ENCODE measurements at places on chromosomes 2 and 18.

DNA sequence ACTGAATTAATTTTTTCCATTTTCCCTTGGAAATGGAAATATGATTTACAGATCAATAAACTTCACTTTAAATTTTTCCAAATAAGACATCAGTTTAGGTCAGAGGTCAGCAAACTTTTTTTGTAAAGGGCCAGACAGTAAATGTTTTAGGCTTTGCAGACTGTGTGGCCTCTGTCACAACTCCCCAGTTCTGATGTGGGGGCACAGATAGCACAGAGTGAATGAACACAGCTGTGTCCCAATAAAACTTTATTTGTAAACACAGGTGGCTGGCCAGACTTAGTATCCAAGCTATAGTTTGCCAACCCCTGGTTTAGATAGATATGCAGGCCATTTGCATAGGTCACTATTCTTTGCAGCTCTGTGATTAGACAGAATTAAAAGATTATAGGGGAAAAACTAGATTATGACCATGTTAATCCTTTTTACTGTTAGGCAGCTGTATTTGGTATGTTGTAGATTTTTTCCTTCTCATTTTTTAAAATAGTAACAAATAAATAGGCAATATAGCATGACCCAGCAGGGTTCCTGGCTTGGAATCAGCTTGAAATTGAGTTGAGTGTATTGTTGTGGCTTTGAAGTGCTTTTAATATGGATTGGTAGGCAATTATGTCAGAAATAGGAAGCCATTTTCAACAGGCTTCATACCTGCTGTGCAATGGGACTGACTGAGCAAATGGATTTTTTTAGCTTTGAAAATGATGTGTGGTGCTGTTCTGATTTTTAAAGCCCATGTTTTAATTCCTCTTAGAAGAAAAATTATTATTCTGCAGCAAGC is 59.7 kb downstream of the WDSUB1 start:
- no peak for DNase-seq

DNA sequence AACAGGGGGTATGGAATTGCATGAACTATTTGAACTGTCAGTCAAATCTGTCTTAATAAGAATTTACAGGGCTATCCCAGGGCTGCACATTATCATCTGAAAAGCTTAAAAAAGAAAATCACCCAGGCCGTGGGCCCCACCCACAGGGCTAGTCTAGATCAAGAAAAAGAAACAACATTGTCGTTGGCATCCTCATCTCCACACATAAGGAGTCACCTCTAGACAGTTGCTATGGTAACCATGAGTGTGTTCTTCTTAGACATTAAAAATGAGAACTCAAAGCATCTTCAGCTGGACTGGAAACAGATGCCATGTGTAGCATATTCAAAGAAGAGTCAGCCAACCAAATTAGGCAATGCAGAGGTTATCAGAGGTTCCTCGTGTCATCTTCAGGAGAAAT is 72.3 kb upstream of the CPO start:
- DNase-seq, result no peak

DNA sequence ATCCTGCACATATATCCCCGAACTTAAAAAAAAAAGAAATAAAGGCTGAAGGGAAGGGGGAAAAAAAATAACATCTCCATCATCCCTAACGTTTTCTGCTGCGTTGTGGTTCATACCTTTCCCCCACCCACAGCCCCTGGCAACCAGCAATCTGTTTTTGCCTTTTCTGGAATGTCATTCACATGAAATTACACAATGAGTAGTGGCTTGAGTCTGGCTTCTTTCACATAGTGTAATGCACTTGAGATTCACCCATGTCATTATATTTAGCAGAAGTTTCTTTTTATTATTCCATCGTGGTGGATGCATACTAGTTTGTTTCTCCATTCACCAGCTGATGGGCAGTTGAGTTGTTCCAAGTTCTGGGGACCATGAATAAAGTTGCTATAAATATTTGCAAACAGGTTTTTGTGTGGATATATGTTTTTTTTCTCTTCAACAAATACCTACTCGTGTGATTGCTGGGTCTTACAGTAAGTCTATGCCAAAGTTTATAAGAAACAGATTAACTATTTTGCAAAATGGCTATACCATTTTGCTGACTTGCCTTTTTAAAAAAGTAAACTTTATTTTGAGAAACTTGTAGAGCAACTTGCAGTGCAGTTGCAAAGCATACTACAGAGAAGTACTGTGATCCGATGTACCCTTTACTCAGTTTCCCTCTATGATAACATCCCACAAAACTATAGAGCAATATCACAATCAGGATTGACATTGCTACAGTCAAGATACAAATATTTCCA is 322.5 kb downstream of the LPIN1 start:
- DNase-seq, result no peak

- DNase-seq, result no peak
These were observed 157.9 kb downstream of the ANKRD44 start for GRCh38 chr2:197152451-197153228.

DNA sequence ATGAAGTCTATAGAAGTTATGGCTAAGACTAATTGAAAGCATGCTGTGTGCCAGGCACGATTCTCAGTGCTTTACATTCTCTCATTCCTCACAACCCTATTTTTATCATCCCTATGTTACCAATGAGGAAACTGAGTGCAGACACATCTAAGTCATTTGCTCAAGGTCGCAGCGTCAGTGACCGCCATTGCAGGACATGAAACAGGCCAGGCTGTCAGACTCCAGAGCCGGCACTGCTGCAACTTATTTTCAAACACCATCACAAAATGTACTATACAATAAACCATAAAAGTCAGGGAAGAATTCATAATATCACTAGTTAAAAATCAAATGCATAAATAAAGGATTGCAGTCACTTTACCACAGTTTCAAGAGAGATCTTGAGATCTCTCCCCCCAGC is 5.6 kb downstream of the STK39 start:
- no peak for DNase-seq

GRCh38 chr18:53686965-53687364 is 537.5 kb downstream of the MBD2 start:
- no peak for DNase-seq

DNA sequence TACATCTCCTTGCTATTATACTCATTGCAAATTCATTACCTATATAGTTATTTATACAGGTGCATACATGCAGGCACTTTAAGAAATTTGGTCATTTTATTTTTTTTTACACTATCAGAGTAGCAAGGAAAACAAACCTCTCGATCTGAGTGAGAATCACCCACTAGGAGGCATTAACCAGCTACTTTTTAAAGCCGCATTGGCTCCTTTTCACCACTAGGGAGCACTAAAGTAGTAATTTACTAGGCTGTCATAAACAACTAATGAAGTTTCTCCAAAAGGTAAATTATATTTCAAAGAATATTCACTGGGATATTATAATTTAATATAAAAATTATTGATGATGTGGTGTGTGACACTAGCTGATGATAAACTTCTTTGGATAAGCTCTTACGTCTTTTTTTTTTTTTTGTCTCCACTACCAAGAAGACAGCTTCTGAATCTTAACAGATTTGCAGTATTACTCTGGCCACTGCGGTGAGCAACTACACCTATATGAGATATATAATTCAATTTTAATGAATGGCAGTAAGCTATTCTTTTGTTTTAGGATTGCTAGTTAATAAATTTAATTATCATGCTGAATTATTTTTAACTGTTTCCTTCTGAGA is 101.9 kb downstream of the NOL4 start:
- DNase-seq, result no peak

GRCh38 chr2:154133823-154134222 is 262.1 kb downstream of the GALNT13 start:
- DNase-seq, result no peak

DNA sequence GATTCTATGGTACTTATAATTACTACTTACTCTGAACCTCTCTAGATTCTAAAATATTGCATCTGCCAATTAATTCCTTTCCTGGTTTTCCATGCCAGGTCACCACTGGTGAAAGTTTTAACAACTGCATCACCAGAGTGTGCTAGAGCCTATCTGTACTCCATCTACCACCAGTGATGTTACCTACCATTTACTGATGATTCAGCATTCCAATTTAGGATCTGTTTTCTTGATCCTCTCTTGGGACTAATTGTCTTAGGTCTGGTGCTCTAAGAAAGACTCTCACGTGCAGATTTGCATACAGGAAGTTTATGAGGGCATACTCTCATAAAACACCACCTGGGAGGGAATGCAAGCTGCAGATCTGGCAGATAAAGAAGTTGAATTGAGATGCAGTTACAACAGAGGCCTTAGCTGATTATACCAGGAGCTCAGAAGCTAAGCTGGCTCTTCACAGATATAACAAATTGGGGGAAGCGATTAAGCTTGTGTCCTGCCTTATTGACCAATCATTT is 347.6 kb upstream of the VRK2 start:
- no peak for DNase-seq

DNA sequence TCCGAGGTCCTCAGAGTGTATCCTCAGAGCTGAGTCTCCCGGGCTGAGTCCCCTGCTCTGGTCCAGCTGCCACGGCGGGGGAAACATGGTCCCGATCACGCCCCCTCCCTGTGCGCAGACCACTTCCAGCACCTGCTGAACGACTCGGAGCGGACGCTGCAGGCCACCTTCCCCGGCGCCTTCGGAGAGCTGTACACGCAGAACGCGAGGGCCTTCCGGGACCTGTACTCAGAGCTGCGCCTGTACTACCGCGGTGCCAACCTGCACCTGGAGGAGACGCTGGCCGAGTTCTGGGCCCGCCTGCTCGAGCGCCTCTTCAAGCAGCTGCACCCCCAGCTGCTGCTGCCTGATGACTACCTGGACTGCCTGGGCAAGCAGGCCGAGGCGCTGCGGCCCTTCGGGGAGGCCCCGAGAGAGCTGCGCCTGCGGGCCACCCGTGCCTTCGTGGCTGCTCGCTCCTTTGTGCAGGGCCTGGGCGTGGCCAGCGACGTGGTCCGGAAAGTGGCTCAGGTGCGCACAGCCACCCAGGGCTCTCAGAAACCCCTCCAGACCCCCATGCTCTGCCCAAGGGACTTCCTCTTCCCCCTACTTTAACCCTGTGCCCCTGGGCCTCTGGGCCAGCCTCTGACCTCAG is 26.7 kb downstream of the GPC1 start:
- DNase-seq, result no peak

- no peak for DNase-seq
These were observed 25.6 kb downstream of the KLHL29 start for GRCh38 chr2:23410596-23410995.

GRCh38 chr2:147440734-147441133 is 404.1 kb upstream of the ACVR2A start:
- no peak for DNase-seq

- no peak for DNase-seq
These were observed 176.3 kb downstream of the ALPK2 start for GRCh38 chr18:58452454-58453166.

GRCh38 chr2:71609029-71609428 is 155.7 kb downstream of the DYSF start:
- no peak for DNase-seq

GRCh38 chr2:98369710-98370239 is 23.5 kb downstream of the CNGA3 start:
- no peak for DNase-seq

- no peak for DNase-seq
These were observed 8.4 kb upstream of the NMI start for GRCh38 chr2:151297882-151298281.

GRCh38 chr18:44482761-44483160 is 197.9 kb upstream of the SETBP1 start:
- no peak for DNase-seq

DNA sequence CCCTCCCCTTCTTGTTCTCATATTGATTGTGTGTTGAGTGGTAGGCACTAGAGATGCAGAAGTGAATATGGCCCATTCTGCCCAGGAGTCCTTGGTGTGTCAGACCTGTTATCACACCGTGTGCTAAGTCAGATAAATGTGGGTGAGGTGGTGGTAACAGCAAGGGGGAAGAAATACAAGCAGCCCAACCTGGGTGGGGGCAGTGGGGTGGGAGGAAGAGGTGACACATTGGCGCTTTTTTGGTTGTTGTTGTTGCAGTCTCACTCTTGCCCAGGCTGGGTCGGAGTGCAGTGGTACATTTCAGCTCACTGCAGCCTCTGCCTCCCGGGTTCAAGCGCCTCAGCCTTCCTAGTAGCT is 12.8 kb downstream of the B3GNT2 start:
- no peak for DNase-seq

DNA sequence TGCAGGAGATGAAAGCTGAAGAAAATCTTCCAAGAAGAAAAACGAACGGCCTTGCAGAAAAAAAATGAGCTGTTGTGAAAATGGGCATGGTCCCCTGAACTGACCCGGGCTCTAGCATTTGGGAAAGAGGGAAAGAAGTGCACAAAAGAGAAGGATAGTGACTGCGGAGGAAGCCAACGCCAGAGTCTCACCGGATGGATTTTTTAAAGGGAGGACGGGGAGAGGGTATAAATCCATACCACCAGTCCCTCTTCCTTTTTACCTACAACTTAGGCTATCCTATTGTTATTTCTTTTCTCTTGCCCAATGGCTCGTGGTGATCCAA is 601 bp downstream of the WDR35 start:
- DNase-seq, result no peak

- no peak for DNase-seq
These were observed 39.5 kb downstream of the PSD4 start for GRCh38 chr2:113213061-113213930.

- DNase-seq, result no peak
These were observed 62.1 kb upstream of the SLC16A14 start for GRCh38 chr2:230130668-230131364.
